ENCODE measurements at places on chromosomes 6 and 20. TPM values are rescaled to one million over a fixed set of nuclear protein-coding genes. Genes with fewer than 3 reads are reported as not detected.
A peak's percentile ranks its signal among the peaks of the same experiment; 100 is the strongest.

ZC3H12D gene
- total RNA-seq, result 107 TPM

ALDH8A1 gene
- 2.0 TPM for total RNA-seq

BTN3A1 gene
- 205 TPM for total RNA-seq

SLCO4A1 gene
- total RNA-seq, result 5.4 TPM

STMND1 gene
- total RNA-seq, result not detected

FRS3 gene
- 9.9 TPM for total RNA-seq

DDX43 gene
- total RNA-seq, result 2.7 TPM

IL17F gene
- not detected for total RNA-seq

NOL7 gene
- total RNA-seq, result 51.5 TPM

HLA-DQA2 gene
- total RNA-seq, result 2.7 TPM

NFATC2 gene
- 49.0 TPM for total RNA-seq

DNA sequence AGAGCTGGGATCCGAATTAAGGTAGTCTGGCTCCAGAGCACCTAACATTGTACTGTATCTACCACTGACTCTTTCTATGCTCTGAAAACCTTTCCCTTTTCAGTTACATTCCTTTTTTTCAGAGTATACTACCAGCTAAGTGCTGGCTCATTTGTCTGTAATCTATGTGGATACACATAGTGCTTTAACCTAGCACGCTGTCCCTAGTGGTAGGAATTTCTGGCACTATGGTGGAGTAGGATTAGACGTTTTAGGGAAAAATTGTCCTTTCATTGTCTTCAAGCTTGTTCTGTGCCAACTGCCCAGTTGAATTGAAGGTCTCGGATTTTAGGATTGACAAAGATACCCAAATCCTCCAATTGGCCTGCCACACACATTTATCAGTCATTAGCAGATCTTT lies 259.1 kb upstream of the FERMT1 start:
- no peaks in the 10 kb centered on the region for H3K36me3 ChIP-seq
- H3K4me1 ChIP-seq, result no peaks in the 10 kb centered on the region
- no peak overlapping the region for H3K4me3 ChIP-seq

GRCh38 chr6:144314003-144314485 lies 28.9 kb downstream of the UTRN start:
- no peak for DNase-seq
- H3K4me1 ChIP-seq, result peaks cover 6% of the 10 kb centered on the region
- no peaks in the 10 kb centered on the region for H3K36me3 ChIP-seq
- no peak overlapping the region for H3K4me3 ChIP-seq

DNA sequence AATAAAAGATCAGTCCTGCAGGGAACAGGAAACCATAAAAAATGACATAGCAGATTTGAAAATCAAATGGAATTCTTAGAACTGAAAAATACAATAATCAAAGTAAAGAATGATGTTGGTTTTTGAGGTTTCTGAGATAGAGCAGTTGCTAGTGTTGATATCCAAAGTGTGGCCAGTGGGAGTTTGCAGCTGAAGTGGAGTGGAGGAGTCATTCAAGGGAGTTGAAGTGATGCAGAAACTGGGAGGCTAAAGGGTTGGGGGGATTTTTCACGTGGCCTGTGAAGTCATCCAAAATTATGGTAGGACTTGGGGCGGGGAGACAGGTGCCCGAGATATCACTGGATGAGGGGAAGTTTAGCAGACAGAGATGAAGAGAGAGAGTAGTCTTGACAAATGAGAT lies 123.6 kb downstream of the CDC5L start:
- peaks cover 2% of the 10 kb centered on the region for H3K27me3 ChIP-seq
- H3K4me1 ChIP-seq, result no peaks in the 10 kb centered on the region
- no peaks in the 10 kb centered on the region for H3K36me3 ChIP-seq

DNA sequence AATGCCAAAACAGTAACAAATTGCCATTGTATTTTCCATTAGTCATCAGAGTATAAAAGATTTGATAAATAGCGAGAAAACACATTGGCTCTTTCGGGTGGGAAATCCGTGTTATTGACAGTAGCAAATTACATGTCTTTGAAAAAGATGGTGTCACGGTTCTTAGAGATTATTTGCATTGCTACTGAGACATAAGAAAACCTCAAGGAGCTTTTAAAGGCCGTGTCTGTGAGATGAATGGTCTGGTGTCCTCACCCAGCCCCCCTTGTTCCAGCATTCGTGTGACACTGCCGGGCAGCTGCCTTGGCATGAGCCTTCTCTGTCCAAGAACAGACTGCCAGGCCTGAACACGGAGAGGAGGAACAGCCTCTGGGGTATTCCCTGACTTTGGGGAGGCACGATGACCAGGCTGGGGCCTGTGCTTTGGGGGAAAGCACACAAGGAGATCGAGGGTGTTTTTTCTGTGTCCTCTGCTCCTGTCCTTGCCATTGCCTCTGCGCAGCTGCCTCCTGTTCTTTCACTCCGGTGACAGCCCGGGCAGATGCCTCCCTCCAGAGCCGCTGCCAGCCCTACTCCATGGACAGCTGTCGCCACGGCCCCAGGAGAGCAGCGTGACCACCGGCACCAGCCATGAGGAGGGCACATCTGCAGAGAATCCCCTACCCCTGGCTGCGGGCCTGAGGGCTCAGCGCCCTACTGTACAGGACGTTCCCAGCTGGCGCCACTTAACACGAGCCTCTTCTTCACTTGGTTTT lies 167.7 kb upstream of the CDYL start:
- H3K36me3 ChIP-seq, result no peaks in the 10 kb centered on the region
- peaks cover 25% of the 10 kb centered on the region for H3K4me1 ChIP-seq
- no peaks in the 10 kb centered on the region for H3K27me3 ChIP-seq
- no peak for DNase-seq
- no peak overlapping the region for H3K4me3 ChIP-seq

DNA sequence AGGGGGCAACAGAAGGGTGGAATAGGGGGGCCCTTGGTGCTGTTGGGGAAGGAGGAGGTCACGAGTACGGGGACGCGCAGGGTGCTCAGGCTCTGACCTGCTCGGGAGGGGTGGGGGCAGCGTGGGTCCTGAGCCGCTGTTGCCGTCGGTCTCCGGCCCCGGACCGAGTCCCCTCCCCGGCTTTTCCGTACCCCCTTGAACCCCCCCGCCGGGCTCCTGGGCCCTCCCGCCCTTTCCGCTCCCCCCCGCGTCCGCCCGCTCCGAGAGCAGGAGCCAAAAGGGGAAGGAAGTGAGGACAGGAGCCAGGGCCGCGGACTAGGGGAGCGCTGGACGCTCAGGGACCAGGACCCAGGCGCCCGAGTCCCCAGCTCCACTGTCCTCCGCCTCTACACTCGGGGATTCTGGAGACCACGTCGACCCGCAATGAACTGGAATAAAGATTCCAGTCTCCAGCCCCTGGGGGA lies at the start of gene RGL2:
TSS of gene RGL2 (minus strand) at position 170 of the 464 bp plus-strand sequence. CDS start 332 bp downstream, outside the sequence.
- H3K36me3 ChIP-seq, result peaks cover 3% of the 10 kb centered on the region
- H3K4me1 ChIP-seq, result peaks cover 36% of the 10 kb centered on the region
- peak within 1 kb of the TSS; percentile 88 for H3K27ac ChIP-seq
- no peak for DNase-seq
- H3K4me3 ChIP-seq, result peak within 1 kb of the TSS; percentile 91

DNA sequence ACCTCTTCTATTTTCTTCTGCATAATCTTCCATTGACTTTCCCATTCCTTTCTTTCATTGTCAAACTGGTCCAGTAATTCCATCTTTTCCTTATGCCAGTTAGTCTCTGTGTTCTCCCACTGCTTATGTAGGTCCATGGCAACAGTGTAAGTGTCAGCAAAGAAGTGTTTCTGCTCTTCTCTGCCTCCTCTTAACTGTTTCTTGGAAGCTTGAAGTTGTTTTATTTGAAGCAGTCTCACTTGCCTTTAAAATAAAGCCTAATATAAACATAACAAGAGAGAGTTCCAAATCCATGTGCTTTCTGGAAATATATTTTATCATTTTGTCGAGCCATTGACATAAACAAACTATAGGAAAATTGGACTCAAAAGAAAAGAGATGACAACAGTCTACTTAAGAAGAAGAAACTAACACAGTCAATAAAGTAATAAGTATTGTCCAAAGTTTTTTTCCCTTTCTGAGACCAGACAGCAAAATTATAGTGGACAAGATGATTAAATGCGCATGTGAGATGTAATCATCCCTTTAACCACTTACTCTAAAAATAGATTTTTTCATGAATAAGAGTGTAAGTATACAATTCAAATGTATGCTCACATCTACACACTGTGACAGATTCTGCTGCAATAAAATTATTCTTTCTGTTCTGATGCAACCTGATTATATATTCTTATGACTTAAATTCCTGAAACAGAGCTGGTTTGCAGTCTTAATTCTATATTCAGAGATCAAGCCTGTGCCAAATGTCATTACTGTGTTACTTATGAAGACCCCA lies 5.2 kb downstream of the KIAA0408 start:
- H3K4me3 ChIP-seq, result no peak overlapping the region
- DNase-seq, result no peak
- no peaks in the 10 kb centered on the region for H3K36me3 ChIP-seq

DNA sequence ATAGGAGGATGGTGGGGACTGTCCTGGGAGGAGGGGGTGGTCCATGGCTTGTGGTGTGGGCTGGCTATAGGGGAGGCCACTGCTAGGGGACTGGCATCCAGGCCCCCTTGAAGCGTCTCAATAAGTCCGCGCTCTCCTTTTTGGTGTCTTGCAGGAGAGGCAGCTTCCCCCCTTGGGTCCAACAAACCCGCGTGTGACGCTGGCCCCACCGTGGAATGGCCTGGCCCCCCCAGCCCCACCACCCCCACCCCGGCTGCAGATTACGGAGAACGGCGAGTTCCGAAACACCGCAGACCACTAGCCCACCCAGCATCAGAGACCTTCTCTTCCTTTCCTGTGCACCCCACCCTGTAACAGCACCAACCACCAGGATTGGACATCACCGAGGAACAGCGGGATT lies 2.8 kb upstream of the ZBTB9 start:
- H3K4me1 ChIP-seq, result peaks cover 10% of the 10 kb centered on the region
- H3K27me3 ChIP-seq, result no peaks in the 10 kb centered on the region
- no peak overlapping the region for H3K4me3 ChIP-seq
- H3K36me3 ChIP-seq, result peaks cover 12% of the 10 kb centered on the region

GRCh38 chr6:26170181-26170580 lies 83.0 kb downstream of the HFE start:
- no peaks in the 10 kb centered on the region for H3K27me3 ChIP-seq
- no peak overlapping the region for H3K4me3 ChIP-seq
- H3K27ac ChIP-seq, result peak overlapping the region; percentile 90
- peaks cover 12% of the 10 kb centered on the region for H3K4me1 ChIP-seq

DNA sequence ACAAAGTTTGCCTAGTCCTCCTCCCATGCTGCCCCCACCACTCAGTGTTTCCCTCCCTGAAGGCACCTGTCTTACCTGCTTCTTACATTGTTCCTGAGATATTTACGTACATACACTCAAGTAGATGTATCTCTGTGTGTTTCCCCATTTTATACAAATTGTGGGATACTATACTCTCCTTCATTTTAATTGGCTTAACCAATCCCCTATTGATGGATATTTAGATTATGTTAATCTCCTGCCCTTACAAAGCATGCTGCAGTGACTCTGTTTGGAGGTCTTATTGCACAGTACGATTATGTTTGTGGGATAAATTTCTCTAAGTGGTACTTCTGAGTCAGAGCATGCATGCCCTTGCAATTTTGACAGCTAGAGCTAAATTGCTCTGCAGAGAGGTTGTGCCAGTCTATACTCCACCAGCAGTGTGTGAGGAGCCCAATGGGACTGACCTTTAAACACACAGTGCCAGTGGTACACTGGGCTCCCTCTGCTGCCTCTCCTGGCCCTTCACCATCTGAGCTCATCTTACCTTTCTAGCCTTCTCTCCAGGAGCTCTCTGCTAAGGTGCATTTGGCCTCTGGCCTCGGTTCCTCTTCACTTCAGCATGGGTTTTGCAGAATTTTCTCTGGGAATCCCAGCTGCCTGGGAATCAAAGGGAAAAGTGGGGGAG lies 57.4 kb downstream of the LYRM2 start:
- H3K27ac ChIP-seq, result no peak overlapping the region
- DNase-seq, result no peak
- H3K36me3 ChIP-seq, result no peaks in the 10 kb centered on the region
- no peaks in the 10 kb centered on the region for H3K27me3 ChIP-seq
- no peaks in the 10 kb centered on the region for H3K4me1 ChIP-seq
- no peak overlapping the region for H3K4me3 ChIP-seq

GRCh38 chr6:16505711-16506357 lies 255.4 kb downstream of the ATXN1 start:
- peaks cover 12% of the 10 kb centered on the region for H3K4me1 ChIP-seq
- no peak for DNase-seq
- no peak overlapping the region for H3K4me3 ChIP-seq
- no peaks in the 10 kb centered on the region for H3K27me3 ChIP-seq
- no peaks in the 10 kb centered on the region for H3K36me3 ChIP-seq
- H3K27ac ChIP-seq, result no peak overlapping the region

DNA sequence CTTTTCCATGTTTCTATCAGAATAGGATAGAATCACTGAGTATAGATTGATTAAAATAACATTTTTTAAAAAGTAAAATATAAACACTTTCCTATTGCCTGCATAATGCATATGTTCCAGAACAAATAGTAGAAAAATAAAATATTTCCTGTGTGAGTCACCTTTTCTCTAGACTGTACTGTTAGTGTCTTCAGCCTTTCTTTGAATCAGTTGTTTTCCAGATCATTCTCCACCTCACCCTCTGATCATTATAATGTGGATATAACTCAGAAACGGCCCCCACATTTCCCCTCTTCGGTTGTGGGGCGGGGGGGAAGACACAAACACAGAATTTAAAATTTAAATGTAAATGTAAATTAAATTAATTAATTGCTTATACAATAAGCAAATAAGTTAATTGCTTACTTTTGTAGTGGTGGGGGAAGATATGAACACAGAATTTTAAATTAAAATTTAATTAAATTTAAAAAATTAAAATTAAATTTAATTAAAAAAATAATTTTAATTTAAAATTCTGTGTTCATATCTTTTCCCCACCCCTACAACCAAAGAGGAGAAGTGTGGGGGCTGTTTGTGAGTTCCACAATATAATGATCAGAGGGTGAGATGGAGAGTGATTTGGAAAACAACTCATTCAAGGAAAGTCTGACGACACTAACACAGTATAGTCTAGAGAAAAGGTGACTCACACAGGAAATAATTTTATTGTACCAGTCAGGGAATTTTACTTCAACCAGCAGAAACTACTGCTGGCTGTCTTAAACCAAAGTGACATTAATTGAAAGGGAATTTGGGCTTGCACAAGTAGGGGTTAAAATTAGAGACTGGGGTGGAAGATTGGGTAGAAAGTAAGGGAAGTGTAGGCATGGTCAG lies 37.1 kb upstream of the PROKR2 start:
- DNase-seq, result no peak
- H3K27me3 ChIP-seq, result no peaks in the 10 kb centered on the region
- no peak overlapping the region for H3K4me3 ChIP-seq
- no peaks in the 10 kb centered on the region for H3K4me1 ChIP-seq

- peaks cover 3% of the 10 kb centered on the region for H3K27me3 ChIP-seq
- no peak overlapping the region for H3K27ac ChIP-seq
- H3K4me1 ChIP-seq, result peaks cover 4% of the 10 kb centered on the region
- no peak for DNase-seq
- no peaks in the 10 kb centered on the region for H3K36me3 ChIP-seq
- H3K4me3 ChIP-seq, result no peak overlapping the region
Measured at GRCh38 chr20:57503035-57503658, 21.8 kb downstream of the CTCFL start.

- H3K4me3 ChIP-seq, result no peak overlapping the region
- H3K36me3 ChIP-seq, result no peaks in the 10 kb centered on the region
- no peaks in the 10 kb centered on the region for H3K4me1 ChIP-seq
- no peaks in the 10 kb centered on the region for H3K27me3 ChIP-seq
Measured at GRCh38 chr20:18858816-18859215, 45.2 kb downstream of the SCP2D1 start.
